ENCODE measurements at places on chromosomes 2 and 18.

- no peak for ATAC-seq
These were observed 95.9 kb downstream of the EPB41L5 start for GRCh38 chr2:120108749-120109148.

GRCh38 chr2:151905963-151906632 is 77.9 kb upstream of the ARL5A start:
- peak; percentile 63 for ATAC-seq

DNA sequence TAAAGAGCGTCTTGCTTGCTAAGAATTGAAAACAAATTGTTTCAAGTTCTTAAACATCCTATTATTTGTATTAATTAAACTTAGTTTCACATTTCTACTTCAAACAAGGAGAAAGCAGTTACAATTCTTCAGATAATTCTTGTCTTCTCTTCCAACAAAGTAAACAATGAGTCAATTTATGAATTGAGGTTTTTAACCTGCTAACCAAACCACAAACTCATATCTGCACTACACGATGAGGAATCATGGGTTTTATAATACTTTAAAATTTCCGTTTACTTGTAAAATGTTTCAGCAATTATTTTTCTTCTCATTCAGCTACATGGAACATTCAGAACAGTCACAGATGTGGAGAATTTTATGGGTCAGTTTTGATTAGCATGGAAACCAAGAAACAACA is 114.2 kb downstream of the SPIRE1 start:
- no peak for ATAC-seq

DNA sequence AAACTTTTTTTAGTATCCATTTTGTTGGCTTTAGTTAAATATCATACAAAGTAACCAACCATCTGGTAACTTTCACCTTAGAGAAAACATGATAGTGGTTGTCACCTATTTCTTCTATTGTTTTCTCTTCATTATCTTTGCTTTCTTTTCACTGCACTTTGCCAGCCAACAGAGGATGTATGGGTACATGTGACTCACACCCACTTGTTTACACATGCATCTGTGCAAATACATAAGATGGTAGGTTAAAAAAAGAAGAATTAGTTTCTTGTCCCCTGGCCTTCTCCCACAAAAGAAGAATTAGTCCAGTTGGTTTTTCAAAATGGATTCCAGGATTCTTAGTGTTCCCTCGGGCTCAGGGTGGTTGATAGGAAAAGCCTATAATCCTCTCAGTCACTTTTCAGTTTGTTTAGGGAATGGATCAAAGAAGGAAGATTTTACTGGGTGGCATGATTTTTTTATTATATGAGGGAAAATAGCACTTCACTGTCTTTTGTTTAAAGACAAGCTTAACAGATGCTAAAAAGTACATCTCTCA is 46.6 kb downstream of the CDK15 start:
- ATAC-seq: no peak

DNA sequence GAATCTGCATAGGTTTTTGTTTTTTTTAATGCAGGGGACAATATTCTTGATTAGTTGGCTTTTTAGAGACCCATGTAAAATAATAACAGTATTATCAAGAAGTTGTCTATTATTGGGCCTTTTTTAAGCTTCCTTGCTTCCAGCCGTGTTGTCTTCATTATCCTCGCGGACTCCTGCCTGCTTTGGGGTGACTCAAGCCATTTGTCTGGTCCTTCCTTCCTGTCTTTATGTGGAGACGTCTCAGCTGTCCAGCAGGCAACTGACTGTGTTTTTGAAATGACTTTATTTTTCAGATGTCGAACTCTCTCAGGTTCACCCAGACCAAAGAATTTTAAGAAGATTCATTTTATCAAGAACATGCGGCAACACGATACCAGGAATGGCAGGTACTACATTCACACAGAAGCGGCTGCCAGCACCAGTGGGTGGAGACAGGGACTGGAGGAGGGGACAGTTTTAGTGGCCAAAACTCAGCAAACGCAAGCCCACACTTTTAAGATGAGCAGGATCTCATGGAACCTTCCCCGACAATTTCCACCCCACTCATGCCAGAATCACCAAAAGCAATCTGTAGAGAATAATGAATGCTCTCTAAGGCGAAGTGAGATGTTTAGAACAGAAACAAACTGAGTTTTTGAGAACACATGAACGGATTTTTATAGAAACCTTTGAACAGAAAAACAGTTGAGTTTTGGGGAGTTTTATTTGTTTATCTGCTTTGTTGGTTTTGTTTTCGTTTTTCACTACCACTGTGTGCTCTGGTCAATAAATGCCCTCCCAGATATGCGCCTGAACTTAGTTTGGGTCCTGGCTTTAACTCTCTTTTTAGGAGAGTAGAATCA is 59.1 kb downstream of the CABLES1 start:
- no peak for ATAC-seq

GRCh38 chr2:223529696-223530095 is 72.5 kb downstream of the SCG2 start:
- no peak for ATAC-seq

- no peak for ATAC-seq
These were observed 198.2 kb downstream of the TGIF1 start for GRCh38 chr18:3648200-3648599.

- ATAC-seq: no peak
These were observed 9.7 kb downstream of the LRRTM4 start for GRCh38 chr2:77512507-77512906.

DNA sequence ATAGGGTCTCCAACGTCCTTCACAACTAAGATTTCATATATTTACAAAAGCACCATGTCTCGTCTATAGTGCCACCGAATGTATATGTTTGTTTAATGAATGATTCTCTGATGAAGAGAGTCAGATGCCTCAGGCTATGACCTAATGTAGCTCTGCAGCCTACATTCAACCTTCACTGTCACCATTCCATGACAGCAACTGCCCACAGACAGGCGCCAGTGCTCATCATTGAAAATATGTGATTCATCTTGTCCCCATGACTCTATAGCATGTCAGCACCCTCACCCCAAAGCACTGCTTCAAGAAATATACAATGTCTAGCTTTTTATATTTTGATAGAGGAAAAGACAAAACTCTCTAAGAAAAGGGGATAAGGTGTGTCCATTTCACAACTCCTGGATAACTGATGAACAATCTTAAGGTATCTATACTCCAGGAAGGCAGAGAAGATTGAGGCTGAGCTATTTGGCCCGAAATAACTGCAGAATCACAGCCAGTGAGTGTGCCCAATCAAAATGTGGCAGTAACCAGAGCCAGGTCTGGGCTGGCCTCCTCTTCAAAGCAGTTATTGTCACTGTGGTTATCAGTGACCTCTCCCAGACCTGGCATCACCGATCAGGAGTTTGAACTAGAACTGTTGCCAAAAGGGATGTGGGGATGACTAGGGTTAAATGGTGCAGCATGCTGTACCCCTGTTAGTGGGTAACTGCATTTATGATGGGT is 246.6 kb downstream of the SETBP1 start:
- ATAC-seq: no peak

GRCh38 chr2:71611781-71612527 is 158.6 kb downstream of the DYSF start:
- no peak for ATAC-seq

DNA sequence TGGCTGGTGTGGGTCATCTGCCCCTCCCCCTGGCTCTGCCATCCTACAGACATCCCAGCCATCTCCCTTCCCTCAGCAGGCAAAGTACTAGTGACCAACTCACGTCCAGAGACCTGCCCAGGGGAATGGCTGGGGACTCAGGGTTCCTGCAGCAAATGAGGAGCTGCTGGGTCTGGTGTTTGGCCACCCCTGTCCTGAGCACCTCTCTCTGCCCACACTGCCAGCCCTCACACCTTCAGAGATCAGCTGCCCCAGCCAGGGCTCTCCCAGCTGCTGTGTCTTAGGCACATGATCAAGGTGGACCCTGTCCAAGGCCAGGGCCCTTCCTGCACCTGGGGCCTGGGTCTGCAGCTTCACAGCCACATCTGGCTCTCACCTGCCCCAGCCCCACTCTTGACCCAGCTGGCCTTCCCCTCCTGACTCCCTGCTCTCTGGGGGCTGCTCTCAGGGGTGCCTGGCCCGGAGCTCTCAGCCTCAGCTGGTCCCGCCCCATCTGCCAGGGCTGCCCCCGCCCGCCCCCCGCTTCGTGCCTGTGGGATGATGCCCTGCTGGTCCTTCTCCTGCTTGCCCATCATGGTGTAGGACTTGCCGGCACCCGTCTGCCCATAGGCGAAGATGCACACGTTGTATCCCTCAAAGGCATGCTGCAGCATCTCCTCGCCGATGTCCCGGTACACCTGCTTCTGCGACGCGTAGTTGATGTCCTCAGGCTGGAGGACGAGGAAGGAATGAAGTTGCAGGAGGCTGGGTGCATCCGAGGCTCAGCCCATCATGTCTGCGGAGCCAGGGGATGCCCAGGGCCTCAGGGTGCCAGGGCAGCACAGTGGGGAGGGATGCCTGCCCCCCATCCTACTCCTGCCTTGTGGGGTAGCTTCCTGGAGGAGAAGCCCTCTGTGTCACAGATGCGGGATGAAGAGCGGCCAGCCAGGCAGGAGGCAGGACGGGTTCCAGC is 32.2 kb downstream of the KIF1A start:
- no peak for ATAC-seq

GRCh38 chr2:230742781-230743180 is 30.1 kb downstream of the CAB39 start:
- no peak for ATAC-seq

GRCh38 chr2:228839421-228839876 is 431.6 kb downstream of the PID1 start:
- no peak for ATAC-seq

- no peak for ATAC-seq
These were observed 80.9 kb downstream of the TSHZ1 start for GRCh38 chr18:75291460-75291859.

DNA sequence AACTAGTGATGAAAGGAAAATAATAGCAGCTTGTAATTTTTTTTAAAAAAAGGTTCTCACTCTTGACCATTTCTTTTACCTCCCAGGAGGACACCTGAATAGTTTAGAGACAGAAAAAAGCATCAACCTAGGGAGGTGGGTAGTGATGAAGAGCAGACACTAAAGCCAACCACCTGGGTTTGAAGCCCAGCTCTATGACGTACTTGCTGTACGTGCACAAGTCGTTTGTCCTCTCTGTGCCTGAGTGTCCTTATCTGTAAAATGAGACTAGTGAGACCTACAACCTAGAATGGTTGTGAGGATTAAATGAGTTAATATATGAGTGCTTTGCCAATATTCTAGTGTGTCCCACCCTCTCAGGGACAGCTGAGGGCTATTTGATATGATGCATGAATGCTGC is 5.8 kb downstream of the SLC1A4 start:
- ATAC-seq: no peak

DNA sequence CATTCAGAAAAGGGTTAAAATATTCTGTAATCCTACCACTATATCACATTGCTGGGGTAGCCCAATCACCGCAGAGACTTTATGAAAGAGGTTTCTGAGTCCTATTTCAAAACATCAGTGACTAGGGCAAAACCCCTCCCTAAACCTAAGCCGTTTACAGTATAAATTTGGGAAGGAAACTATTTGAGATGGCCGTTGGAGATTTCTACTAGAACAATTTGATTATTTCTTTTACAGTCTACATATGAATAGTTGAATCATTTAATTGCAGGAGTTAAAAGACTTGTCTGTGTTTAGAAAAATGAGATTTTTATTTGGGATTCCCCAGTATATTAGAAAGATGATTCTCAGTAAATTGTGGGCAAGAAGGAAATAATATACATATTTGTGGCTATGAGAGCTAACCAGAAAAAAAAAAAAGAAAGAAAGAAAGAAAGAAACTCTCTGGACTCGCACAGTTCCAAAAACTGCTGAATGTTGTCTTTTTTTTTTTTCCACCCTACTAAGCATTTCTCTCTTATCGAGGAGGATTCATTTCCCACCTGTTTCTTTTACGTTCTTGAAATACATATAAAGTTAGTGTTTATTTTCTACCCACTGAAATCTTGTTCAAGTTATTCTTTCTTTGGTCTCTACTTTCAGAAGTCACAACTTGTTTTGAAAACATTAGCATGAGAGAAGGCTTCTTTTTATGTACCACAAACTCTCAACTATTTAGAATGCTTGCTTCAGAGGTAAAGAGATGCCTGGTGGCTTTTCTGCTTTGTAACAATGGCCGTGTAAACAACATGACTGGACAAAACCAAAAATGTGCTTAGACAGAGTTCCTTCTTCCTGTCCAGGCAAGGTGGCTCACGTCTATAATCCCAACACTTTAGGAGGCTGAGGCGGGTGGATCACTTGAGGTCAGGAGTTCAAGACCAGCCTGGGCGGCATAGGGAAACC is 65.9 kb downstream of the BCL2 start:
- no peak for ATAC-seq

- no peak for ATAC-seq
These were observed 108.1 kb upstream of the SLC1A4 start for GRCh38 chr2:64881037-64881492.

GRCh38 chr18:9838144-9838877 is 47.5 kb upstream of the TXNDC2 start:
- no peak for ATAC-seq
